Activated naive CD8-positive, alpha-beta T cell treated with anti-CD3 and anti-CD28 coated beads, Interleukin-2, amount 50 U/mL, for 16 hours (primary cell): ENCODE measurements at places on chromosomes 3 and 15.

DNA sequence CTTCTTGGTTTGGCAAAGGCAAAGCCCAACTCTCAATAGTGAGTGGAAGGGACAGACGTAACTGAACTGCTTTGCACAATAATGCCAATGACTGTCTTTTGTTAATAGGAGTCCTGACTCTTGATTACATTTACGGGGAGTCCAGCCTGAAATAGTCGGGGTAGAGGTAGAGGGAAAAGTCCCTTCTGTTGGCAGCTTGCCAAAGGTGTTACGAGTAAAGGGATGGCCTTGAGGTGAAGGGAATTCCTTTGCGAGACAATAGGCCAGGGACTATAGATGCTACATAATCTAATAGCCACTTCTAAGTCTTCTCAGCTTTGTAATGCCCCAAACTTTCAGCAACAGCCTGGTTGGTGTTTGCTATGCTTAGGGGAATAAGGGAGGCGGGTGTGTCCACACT lies 2.2 kb upstream of the SENP2 start:
- DNase-seq: no peak

DNA sequence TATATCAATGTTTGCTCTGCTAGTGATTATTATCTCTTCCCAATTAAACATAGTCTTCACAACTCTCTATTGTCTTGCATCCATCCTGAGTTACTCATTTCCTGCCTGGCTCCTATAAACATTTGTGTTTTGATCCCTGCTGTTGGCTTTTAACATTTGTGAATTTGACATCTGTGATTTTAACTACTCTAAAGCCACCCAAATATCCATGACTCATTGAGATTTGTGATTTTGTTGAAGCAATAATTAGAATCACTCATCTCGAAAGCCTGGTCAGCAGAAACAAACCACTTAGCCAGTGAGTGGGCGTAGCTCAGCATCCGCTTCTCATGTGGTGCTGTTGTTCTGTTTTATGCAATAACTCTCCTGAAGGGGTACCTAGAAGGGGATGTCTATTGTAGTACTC lies 174.3 kb upstream of the ZBTB20 start:
- DNase-seq: no peak

DNA sequence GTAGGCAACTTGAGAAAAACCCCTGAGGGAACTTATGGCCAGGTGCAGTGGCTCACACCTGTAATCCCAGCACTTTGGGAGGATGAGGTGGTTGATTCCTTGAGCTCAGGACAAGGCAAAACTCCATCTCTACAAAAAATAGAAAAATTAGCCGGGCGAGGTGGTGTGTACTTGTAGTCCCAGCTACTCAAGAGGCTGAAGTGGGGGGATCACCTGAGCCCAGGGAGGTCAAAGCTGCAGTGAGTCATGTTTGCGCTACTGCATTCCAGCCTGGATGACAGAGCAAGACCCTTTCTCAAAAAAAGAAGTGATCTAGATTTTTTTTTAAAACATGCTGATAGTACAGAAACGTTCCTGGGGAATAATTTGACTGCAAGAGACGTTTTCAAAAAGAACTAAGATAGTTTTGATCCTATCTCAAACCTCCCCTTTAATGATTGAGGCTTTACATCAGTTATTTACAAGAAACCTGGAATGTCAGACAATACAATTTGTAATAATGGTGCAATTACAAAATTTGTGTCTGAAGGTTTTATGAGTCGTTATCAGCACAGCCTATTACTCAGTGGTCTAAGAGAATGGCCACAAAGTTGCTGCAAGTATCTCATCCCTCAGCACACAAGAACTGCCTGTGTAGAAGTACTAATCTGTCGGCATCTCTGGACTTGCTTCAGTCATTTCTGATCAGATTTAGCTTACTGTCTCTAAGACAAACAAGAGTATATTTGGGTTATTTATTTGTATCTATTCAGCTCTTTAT lies 32.2 kb upstream of the KLHL25 start:
- no peak for DNase-seq

DNA sequence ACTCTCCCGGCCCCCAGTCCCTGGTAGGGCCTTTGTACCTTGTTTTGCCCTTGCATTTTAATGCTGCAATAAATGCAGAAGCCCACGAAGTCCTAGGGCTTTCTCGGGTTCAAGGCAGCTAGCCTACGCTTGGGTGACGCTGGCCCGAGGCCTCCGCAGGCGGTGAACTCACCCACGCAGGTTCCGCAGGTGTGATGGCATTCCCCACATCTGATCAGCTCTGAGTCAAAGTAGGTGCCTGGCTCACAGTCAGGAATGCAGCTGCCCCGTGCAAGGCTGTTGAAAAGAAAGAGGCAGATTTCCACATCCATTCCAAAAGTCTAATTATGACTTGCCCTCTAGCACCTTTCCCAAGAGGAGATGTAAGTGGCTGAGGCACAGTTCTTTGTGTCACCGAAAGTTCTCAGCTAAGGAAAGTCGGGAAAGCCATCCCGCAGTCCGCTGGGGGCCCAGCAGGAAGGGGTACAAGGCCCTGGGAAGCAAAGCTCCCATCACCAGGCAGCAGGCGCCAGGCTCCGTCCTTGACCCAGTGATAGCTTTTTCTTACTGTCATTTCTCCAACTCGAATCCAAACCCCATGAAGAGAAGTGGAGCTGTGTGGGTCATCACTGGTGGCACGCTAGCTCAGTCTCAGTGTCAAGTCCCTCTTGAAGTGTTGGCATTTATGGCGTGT lies 23.2 kb upstream of the SNRPA1 start:
- DNase-seq: no peak

- no peak for DNase-seq
Measured at GRCh38 chr3:139797724-139798343, 120.1 kb upstream of the NMNAT3 start.

DNA sequence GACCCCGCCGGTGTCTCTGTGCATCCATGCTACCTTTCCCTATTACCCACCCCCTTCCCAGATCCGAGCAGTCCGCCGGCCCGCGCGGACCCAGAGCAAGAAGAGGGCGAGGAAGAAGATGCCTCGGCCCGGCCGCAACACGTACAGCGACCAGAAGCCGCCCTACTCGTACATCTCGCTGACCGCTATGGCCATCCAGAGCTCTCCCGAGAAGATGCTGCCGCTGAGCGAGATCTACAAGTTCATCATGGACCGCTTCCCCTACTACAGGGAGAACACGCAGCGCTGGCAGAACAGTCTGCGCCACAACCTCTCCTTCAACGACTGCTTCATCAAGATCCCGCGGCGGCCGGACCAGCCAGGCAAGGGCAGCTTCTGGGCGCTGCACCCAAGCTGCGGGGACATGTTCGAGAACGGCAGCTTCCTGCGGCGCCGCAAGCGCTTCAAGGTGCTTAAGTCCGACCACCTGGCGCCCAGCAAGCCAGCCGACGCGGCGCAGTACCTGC lies 788 bp downstream of the FOXB1 start:
- DNase-seq: no peak

DNA sequence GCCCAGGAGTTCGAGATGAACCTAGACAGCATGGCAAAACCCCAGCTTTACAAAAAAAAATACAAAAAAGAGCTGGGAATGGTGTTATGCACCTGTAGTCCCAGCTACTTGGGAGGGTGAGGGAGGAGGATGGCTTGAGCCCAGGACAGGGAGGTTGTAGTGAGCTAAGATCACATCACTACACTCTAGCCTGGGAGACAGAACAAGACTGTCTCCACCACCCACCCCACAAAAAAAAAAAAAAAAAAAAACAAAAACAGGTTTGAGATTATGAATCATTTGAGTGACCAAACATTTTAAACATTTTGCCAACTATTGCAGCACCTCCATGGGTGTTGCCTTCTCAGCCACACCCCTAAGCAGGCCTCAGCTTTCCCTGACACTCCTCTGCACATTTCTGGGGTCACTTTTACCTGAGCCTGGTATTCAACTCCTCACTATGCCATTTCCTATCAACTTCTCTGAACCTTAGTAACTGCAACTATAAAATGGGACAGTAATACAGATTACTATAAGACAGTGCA lies 41.8 kb downstream of the IL5RA start:
- DNase-seq: no peak

DNA sequence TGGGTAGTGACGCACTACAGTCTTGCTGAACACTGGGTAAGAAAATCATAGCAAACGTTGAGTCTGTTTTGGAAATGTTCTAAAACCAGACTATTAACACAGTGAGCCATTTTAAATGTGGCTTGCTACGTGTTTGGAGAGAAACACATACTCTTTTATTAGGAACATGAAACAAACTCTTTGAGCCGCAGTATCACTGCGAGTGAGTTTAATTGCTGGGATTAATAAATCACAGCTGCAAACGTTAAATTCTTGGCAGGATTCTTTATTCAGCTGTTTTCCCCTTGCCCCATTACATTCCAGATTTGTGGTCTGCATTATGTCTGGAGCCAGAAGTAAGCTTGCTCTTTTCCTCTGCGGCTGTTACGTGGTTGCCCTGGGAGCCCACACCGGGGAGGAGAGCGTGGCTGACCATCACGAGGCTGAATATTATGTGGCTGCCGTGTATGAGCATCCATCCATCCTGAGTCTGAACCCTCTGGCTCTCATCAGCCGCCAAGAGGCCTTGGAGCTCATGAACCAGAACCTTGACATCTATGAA lies 33.6 kb downstream of the BTD start:
- no peak for DNase-seq

DNA sequence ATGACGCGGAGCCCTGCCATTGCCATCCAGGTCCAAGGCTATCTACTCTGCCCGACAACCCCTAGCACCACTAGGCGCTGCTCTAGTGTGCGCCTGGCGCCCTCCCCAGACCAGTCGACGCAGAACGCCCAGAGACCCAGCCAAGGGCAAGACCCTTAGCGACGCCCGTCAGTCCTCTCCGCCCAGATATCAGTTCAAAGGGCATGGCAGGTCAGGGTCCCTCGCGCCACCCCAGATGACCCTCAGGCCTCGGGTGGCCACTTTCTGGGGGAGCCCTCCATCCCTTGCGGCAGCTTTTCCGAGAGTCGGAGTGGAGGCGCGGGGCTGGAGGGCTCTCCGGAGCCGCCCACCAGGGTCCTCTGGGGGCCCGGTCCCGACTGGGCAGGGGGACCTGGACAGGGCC lies 371 bp upstream of the CLSTN2 start:
- DNase-seq: no peak

GRCh38 chr3:49553324-49553691 lies 969 bp upstream of the BSN start:
- DNase-seq: no peak

- no peak for DNase-seq
Measured at GRCh38 chr3:134871818-134872217, 76.8 kb downstream of the EPHB1 start.

- no peak for DNase-seq
Measured at GRCh38 chr3:167998253-167998652, 97.5 kb downstream of the GOLIM4 start.

DNA sequence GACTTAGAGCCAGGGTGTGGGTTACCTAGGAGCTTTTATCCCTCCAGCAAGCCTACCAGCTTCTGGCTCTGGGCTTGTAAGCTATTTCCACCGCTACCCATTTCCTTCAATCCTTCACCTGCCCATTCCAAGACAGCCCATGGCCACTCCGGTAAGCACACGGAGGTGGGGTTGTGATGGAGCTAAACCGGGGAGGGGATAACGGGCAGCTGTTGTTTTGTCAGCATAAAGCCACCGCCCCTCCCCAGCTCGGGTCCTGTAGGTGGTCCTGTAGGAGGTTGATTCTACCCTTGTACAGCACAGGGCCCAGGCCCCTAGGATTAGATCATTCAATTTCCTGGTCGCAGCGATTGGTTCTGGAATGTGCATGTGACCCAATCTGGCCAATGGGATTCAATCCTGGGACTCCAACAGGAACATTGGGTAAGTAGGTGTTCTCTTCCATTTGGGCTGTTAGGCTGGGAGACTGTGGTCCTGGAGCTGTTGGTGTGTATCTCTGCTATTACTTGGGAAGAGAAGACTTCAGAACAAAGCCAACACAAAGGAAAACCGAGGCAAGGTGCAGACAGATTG lies 150.6 kb downstream of the RAB11A start:
- no peak for DNase-seq

DNA sequence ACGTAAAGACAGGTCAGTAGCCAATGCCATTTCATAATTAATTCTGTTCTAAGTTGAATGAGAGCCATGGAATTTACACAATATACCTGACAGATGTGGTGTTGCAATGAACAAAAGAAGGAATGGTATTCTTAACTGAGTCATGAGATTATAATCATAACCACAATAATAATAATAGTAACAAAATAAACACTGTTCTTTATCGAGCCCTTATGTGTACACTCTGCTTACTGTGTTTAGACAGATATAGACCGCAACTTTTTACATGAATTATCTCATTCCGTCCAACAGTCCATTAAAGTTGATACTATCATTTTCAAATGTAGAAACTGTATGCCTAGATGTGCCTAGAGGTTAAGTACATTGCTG lies 28.2 kb upstream of the SCAANT1 start:
- DNase-seq: no peak

DNA sequence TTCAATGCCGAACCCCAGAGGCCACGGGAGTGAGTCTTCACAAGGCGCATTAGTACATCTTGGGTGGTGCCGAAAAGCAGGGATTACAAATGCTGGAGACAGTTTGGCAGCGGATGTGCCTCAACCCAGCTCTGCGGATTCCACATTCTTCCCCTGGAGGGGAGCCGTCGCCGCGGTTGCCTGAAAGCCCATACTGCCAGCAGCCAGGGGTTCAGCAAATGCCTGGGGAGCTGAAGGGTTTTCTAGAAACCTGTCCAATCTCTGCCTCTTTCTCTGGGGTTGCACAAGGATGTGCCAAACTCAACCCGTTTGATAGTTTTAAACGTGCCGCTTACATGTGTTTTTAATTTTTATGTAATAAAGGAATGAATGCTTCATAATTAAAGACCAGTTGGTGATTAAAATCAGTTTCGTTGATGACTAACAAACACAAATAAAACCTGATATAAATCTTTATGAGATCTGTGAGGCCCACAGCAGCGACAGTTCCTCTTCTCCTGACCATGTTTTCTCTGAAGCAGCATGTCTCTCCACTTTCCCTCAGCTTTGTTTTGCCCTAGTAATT lies 74.6 kb upstream of the LEKR1 start:
- no peak for DNase-seq

DNA sequence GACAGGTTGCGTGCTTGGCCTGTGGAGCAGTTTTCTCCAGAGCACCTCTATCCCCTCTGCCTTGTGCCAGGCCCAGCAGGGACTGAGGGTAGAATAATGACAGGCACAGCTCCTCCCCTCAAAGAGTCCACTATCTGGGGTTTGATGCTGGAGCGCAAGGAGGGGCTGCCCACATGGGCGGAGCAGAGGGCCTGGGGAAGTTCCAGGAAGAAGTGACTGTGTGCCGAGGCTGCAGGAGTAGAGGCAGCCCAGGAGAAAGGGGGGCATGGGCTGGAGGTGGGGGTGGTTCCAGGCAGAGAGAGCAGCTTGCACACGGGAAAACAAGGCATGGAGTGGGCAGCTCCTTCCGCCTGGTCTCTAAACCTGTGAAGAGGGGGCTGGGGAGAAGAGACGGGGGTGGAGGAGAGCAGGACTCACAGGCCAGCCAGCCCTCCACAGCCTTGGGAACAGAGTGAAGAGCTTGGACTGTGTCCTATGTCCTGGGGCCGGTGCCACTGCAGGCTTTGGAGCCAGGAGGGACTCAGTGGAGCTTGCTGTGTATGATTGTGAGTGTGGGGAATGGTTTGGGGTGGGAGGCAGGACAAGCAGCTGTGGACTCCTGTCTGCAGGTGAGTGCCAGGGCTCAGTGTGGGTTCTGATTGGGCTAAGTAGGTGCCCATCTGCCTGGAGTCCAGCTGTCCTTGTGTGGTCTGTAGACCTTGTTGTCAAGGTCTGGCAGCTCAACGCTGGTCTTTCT lies 48.1 kb downstream of the APBA2 start:
- no peak for DNase-seq
